ENCODE measurements at places on chromosomes 13 and 19.

DNA sequence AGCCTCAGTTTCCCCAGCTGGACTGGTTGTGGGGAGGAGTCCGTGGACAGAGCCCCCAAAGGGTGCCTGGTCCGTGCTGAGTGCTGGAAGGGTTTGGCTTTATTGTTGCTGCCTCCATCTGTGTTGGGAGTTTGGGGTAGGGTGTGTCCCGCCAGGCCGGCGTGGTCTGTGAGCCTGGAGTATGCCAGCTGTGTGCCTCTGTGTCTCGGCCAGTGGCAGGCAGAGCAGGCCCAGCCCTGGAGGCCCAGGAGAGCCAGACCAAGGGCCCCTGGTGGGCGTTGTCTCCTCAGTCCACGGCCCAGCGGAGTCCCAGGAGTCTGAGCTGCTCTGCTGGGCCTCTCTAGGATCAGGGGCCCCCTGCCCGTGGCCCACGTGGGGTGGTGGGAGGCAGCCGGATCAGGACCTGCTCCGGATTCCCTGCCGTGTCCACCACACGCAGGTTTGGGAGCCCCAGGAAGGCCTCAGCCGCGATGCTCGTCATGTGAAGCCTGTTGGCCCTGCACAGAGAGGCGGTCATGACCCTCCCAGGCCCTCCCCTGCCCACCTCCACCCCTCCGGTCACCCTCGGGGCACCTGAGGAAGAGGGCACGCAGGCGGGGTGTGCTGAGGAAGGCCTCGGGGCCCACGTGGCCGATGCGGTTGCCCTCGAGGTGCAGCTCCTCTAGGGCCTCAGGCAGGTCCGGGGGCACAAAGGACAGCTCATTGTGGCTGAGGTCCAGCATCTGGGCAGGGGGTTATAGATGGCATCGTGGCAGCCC lies 6.6 kb downstream of the PODNL1 start:
- DNase-seq = no peak

- no peak for DNase-seq
Measured at GRCh38 chr19:12478234-12478941, 6.2 kb downstream of the ZNF709 start.

DNA sequence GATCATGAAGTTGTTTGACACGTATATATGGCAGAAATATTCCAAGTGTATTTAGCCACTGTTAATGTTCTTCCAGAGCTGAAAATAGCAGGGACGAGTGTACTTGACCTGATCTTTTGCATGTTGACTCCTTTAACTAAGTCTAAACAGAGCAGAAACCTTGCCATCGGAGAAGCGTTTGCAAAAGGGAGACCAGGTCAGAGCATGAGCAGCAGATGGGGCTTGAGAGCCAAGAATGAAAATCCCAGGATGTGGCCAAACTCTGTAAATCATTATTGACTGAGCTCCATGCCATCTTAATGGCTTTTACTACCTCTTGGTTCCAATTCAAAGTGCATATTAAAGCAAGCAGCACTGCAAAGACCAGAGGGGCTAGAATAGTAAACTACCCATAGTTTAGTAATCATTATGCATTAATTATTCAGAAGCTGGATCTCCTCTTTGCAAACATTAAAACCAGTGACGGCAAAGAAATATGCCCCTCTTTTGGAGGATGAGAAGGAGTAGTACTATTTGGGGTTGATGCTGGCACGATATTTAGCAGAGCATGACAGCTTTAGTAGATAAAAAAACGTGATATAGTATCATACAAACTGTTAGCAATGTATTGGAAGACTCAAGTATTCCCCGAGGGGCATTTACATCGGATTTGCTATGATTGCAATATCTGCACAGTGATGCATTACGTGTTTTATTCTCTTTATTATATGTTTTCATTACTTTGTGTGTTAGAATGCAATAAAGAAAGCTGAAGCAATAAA lies 55.7 kb downstream of the FAM216B start:
- peak; percentile 55 for DNase-seq

- no peak for DNase-seq
Measured at GRCh38 chr13:106090001-106090400, 445.5 kb downstream of the EFNB2 start.

DNA sequence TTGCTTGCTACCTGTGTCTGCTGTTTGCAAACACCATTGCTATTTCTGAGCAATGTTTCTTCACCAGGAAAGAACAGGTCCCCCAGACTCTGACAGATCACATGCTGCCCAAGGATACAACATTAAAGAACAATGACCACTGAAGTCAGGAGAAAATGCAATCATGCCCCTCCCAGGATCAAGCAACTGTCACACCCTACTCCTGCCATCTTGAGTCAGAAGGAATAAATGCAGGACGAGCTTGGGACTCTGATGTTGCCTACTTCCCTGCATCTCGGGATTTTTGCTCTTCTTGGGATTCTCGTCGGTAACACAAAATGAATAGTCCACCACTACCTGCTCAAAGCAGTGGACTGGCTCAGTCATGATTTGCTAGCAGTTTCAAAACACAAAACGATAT lies 490.6 kb downstream of the COG6 start:
- peak; percentile 72 for DNase-seq

DNA sequence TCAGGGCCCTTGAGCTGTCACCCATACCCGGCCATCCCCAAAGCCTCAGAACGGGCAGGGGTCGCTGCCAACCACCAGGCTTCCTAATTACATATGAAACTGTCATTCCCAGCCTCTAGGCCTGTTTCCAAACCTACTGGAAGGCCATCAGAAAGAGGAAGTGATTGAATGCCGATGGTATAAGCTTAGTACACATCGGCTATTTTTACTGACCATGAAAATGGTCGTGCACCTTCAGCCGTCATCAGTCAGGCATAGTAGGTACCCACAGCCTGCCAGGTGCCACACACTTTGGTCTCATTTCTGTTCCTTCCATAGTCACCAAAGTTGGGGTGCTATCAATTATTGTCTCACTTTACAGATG lies 10.2 kb downstream of the KRI1 start:
- no peak for DNase-seq

DNA sequence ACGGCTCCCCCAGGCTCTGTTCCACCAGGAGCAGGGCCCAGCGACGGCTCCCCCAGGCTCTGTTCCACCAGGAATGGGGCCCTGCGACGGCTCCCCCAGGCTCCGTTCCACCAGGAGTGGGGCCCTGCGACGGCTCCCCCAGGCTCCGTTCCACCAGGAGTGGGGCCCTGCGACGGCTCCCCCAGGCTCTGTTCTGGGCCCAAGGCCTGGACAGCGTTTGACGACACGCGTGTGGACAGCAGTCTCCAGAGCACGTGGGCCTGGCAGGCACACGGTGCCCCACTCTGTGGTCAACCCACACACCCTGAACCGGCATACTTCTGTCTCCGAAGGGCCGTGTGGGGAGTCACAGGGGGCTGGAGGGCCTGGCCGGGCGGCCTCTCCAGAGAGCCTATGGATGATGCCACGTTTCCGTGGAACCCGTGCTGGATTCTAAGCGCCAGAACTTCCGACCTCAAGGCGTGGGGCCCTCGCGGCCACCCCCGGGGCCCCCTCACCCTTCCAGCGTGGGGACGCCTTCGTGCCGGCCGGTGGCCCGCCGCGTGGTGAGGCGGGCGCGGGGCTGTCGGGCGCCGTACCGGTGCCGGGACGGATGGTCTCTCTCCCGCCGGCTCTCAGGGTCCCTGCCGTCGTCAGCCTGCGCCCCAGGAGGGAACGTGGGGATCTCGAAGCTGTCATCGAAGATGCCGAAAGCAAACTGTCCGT lies 11.6 kb downstream of the FGF22 start:
- DNase-seq = no peak

GRCh38 chr13:67726979-67727378 lies 496.8 kb upstream of the PCDH9 start:
- DNase-seq = peak; percentile 17

- DNase-seq = no peak
Measured at GRCh38 chr19:38656171-38656981, 8.9 kb downstream of the ACTN4 start.

DNA sequence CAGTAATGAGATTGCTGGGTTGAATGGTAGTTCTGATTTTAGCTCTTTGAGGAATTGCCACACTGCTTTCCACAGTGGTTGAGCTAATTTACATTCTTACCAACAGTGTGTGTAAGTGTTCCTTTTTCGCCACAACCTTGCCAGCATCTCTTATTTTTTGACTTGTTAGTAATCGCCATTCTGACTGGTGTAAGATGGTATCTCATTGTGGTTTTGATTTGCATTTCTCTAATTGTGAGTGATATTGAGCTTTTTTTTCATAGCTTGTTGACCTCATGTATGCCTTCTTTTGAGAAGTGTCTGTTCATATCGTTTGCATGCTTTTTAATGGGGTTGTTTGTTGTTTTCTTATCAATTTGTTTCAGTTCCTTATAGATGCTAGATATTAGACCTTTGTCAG lies 245.0 kb downstream of the MTUS2 start:
- DNase-seq = no peak

DNA sequence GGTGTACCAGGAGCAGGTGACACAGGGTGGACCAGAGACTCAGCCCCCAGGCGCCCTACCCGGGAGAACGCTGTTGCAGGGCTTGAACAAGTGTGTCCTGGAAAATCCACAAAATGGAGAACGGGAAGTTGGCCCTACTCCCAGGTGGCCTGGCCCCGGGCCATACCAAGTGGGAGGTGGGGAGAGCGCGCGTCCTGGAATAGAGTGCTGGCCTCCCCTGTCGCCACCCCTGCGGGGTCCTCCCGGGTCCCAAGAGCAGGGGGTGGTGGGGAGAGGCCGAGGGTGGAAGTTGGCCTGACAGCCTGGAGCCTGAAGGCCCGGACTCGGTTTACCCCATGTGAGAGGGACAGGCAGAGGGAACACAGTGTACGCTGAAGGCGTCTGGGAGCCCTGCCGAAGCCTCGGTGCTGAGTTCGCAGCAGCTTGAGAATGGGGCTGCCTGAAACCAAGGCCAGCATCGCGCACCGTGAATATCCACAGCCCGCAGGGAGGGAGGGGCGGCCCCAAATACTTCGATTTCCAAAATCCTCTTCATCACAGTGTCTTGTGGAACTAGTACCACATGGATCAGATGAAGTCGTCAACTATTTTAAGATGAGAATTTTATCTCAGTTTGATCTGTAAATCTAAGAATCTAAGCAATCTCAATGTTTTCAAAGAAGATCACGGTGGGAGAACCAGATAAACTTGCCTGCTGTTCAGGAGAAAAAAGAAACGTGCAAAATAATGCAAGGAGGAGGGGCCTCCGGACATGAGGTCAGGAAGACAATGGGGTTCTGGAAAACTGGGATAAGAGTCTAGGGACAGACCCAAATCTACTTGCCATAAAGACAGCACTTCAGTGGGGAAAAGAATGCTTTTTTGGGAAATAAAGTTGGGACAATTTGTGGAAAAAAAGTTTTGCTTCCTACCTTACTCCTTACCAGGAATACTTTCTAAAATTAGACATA lies 10.4 kb upstream of the KLF16 start:
- no peak for DNase-seq

- DNase-seq = peak; percentile 85
Measured at GRCh38 chr13:49669735-49670309, 21.5 kb downstream of the EBPL start.

DNA sequence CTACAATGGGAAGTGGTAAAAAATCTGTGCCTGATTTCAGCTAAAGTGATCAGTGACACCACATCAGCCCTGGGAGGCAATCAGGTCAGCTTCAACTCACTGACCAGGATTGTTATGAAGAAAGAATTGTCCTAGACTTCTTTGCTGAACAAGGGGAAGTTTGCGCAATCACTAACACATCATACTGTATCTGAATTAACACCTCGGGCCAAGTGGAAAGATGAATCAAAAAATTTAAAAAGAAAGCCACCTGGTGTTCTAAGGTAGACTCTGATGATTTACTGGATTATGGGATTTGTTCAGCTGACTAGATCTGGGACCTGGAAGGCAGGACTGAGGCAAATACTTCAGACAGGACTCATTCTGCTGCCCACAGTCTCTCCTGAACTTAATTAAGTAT lies 161.8 kb downstream of the DIAPH3 start:
- no peak for DNase-seq

DNA sequence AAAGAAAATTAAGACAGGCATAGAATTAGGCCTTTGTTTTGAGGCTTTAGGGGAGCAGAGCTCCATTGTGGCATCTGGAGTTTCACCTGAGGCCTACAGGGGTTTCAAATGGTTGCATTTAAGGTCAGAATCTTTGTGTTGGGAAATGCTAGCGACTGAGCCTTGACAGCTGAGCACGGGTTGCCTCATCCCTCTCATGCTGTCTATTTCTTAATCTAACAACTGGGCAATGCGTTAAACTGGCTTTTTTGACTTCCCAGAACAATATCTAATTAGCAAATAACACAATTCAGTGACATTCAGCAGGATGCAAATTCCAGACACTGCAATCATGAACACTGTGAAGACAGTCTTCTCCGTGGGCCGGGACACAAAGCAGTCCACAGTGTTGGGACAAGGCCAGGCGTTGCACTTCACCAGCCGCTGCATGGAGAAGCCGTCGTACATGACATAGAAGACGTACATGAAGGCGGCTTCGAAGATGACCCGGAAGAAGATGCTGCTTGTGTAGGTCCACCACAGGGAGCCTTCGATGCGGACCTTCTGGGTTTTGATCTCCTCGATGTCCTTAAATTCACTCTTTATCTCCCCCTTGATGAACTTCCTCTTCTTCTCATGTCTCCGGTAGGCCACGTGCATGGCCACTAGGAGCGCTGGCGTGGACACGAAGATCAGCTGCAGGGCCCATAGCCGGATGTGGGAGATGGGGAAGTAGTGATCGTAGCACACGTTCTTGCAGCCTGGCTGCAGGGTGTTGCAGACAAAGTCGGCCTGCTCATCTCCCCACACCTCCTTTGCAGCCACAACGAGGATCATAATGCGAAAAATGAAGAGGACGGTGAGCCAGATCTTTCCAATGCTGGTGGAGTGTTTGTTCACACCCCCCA lies 3.8 kb downstream of the GJB2 start:
- peak; percentile 67 for DNase-seq

DNA sequence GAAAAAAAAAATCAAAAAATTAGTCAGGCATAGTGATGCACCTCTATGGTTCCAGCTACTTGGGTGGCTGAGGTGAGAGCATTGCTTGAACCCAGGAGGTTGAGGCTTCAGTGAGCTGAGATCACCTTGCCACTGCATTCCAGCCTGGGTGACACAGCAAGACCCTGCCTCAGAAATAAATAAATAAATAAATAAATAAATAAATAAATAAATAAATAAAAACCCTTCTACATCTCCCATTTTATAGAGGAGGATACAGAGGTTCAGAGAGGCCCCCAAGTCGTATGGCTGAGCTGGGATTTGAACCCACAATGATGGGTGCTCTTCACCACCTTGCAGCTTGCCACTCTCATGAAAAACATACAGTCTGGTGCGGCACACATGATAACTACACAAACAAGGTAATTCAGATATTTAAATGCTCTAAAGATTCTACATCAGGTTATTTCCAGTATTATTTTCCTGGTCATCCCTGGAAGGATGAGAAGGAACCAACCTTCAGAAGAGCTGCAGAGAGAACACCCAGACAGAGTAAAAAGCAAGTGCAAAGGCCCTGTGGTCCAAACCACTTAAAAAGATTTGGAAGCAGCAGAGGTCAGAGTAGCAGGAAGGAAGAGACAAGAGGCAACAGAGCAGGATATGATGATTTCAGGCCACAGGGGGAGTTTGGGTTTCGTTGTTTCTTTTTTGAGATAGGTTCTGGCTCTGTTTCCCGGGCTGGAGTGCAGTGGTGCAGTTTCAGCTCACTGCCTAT lies 29.2 kb upstream of the OR1M1 start:
- no peak for DNase-seq

DNA sequence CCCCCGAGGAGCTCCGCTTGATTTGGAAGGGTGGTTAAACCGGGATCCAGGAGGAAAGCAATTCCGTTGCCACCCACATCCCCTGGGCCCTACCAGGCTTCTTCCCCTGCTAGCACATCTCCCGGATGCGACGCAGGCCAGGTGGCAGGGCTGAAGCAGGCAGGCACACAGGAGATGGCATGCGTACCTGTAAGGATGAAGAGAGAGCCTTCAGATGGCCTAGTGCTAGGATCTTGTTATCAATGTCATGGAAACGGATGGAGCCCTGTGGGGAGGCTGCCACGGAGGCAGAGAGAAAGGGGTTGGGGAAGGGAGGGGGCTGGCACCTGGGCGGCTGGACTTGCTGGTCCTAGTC lies 8.5 kb upstream of the SOX1 start:
- no peak for DNase-seq
